ENCODE measurements at places on chromosomes 1 and 21.
A peak's percentile ranks its signal among the peaks of the same experiment; 100 is the strongest.

DNA sequence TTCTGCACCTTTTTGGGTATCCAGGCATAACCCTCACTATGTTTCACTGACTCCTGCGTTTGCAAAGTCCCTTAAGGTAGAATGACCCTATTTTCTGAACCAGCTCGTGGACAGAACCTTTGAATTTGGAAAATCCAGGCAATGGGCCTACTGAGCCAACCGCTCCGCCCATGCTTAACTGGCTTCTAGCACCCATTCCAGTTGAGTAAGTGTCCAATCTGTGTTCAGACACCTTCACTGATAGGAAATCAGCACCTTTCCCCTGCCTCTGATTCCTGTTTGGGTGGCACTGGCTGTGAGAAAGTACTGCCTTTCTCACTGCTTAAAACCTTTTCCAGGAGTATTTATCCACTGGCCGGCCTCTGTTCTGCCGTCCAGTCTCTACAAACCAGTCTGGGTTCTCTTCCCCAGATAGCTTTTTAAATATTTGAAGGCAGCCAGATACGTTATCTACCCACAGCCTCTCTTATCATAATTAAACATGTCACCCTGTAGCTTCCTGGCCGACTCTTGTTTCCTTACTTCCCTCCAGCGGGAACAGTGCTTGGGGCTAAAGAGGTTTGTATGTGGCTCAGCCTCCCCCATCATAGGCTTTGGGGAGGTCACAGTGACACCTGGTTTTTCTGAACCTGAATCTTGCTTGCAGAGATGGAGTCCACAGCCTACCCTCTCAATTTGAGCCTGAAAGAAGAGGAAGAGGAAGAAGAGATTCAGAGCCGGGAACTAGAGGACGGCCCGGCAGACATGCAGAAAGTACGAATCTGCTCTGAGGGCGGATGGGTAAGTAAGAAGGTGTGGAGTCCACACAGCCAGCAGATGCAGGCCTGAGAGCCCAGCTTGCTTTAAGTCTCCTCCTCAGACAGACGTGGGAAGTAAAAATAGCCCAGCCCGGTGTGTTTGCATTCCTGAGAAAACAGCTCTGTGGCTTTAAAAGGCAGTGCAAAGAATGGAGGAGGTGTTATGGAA, 1.3 kb downstream of the POGK start:
- DNase-seq: no peak

DNA sequence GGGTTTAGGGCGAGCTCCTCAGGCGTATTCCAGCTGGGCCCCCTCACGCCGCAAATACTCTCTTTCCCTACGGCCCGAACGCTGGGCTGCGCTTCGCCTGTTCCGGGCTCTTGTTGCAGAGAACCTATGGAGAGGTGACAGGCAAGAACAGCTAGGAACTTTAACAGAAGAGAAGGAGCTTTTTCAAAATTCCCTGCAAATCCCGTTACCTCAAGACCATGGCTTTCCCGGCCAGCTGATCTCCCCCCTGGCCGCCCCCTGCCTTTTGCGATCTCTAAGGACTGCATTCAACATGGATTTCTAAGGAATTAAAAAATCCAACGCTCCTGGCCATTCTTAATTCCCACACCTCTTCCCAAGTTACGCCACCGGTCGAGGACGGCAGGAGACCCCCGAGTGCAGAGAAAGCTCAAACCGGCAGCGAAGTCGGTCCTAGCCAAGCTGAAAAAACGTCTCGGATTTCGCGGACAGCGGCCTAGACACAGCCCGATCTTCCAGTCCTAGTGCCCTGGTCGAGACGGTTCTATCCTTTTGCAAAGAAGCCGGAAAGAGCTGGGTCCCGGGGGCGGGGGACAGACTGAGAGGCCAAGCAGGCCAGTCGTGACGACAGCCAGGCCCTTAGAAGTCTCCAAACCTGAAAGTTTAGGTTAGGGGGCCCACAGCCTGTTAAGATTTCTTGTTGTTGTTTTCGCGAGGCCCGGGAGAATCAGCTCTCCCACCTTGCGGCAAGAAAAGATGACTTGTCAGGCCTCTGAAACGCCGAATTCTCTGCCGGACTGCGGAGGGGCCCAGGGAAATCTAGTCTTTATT, 1.1 kb upstream of the TBX15 start:
- DNase-seq: no peak

DNA sequence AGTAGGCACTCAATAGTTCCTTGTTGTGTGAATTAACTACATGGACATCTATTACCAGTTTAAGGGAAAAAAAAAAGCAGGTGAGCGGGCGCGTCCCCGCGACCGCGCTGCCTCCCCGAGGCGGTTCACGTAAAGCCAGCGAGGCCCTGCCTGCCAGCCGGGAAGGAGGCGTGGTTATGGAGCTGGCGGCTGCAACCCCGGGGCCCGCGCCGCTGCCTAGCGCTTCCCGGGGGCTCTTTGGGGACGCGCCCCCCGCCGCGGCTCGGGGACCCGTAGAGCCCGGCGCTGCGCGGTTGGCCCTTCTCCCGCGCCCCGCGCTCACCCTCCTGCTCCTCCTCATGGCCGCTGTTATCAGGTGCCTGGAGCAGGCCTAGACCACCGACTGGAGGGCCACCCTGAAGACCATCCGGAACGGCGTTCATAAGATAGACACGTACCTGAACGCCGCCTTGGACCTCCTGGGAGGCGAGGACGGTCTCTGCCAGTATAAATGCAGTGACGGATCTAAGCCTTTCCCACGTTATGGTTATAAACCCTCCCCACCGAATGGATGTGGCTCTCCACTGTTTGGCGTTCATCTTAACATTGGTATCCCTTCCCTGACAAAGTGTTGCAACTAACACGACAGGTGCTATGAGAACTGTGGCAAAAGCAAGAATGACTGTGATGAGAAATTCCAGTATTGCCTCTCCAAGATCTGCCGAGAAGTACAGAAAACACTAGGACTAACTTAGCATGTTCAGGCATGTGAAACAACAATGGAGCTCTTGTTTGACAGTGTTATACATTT, 2.6 kb upstream of the CC2D1B start:
- peak; percentile 17 for DNase-seq

- DNase-seq: no peak
Observed at GRCh38 chr21:27526451-27526850, 559.6 kb upstream of the ADAMTS5 start.

DNA sequence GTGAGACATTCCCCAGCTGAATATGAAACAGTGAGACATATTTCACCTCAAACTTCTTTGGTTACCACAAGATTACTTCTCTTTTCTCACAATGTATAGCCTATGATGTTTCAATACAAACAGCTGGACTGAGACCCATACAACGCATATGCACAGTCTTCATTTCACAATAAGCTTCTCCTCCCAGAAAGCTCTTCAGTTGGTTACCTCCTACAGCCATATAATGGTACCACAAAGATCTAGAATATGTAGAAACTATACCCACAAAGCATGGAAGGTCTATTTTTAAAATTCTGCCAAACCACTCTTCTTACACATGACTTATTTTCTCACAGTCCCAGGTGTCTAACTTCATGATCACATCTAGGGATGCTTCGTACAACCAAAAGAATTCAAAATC, 70.8 kb downstream of the JAK1 start:
- DNase-seq: no peak

GRCh38 chr1:224457782-224458144, 23.2 kb upstream of the WDR26 start:
- DNase-seq: no peak

- no peak for DNase-seq
Observed at GRCh38 chr1:200906491-200906890, 11.8 kb downstream of the INAVA start.

- no peak for DNase-seq
Observed at GRCh38 chr1:175273376-175274031, 80.9 kb upstream of the KIAA0040 start.

DNA sequence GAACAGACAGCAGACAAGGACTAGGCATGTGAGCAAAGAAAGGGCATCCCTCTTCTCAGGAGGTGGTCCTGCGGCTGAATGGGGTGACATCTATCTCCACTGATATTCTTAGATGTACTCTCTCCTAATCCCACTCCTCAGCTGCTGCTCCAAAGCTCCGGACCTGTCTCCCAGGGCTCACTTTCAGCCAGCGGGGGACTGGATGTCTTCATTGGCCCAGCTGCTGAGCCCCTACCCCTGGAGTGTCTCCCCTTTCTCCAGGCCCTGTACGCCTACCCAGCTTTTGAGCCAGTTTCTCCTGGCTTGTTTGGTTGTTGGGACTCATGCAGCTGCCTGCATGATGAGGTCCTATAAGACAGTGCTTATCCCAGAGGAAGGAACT, 28.8 kb upstream of the CSF1 start:
- no peak for DNase-seq

DNA sequence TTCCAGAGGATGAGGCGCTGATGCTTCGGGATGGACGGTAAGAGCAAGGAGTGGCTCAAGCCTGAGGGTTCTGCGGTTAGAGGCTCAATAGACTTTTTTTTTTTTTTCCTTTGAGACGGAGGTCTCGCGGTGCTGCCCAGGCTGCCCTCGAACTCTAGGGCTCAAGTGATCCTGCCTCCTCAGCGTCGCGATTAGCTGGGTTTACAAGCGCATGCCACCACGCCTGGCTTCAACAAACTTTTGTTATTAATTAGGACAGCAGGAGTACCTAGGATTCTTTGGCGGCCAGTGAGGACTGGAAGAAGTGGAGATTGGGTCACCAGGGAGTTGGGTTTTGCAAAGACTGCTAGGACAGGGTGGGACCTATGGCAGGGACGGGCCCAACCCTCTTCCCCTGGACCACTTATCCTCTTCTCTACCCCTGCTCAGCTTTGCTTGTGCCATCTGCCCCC, 587 bp downstream of the SCNM1 start:
- DNase-seq: no peak

- DNase-seq: no peak
Observed at GRCh38 chr1:171292799-171293198, 21.2 kb upstream of the FMO4 start.

Data from activated T-helper 1 cell treated with anti-CD3 and anti-CD28 coated beads, Interleukin-2, amount 50 U/mL, for 16 hours (primary cell).